ENCODE measurements at places on chromosomes 3 and 15. TPM values are rescaled to one million over a fixed set of nuclear protein-coding genes. Genes with fewer than 3 reads are reported as not detected.

Gene TRPC1
- total RNA-seq, result 3.8 TPM

Gene CCDC39
- total RNA-seq, result not detected

GRCh38 chr3:37237252-37237651 lies 62.9 kb upstream of the LRRFIP2 start:
- H3K27ac ChIP-seq, result no peak overlapping the region
- H3K4me3 ChIP-seq, result no peak overlapping the region
- H3K36me3 ChIP-seq, result no peaks in the 10 kb centered on the region
- no peaks in the 10 kb centered on the region for H3K27me3 ChIP-seq

GRCh38 chr3:117192888-117193287 lies 483.3 kb downstream of the TUSC7 start:
- DNase-seq, result no peak
- no peaks in the 10 kb centered on the region for H3K27me3 ChIP-seq
- H3K4me3 ChIP-seq, result no peak overlapping the region

- peaks cover 2% of the 10 kb centered on the region for H3K4me1 ChIP-seq
- no peaks in the 10 kb centered on the region for H3K27me3 ChIP-seq
- no peak for DNase-seq
- no peaks in the 10 kb centered on the region for H3K36me3 ChIP-seq
These were observed 249.1 kb downstream of the PLCL2 start for GRCh38 chr3:17133632-17134545.

DNA sequence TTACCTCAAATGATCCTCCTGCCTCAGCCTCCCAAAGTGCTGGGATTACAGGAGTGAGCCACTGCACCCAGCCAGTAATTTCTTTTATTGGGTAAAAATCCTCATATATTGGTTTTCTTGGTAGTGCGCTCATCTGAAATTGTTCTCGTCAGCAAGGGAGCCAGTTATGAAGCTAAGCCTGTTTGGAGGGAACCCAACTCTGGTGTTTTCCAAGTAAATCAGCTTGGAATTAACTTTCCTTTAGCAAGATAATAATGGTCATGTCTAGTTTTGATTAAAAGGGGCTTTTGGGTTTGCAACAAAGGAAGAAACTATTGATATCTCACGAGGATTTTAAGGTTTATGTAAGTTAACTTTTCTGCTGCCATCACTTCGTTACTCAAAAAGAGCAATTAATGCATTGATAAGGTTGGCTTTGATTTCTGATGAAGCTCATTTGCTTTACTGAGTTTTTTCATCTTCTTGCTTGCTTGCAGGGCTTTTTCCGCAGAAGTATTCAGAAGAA lies 72.7 kb downstream of the RARB start:
- H3K27me3 ChIP-seq, result no peaks in the 10 kb centered on the region
- no peaks in the 10 kb centered on the region for H3K36me3 ChIP-seq
- no peaks in the 10 kb centered on the region for H3K4me1 ChIP-seq

Gene ETV5
- 0.10 TPM for total RNA-seq

Gene MEX3B
- total RNA-seq, result 0.63 TPM

GRCh38 chr3:136634821-136635220 lies 117.4 kb downstream of the STAG1 start:
- no peak overlapping the region for H3K4me3 ChIP-seq
- no peak for DNase-seq
- no peaks in the 10 kb centered on the region for H3K4me1 ChIP-seq
- H3K27ac ChIP-seq, result no peak overlapping the region

Gene PSTPIP1
- 69.0 TPM for total RNA-seq

GRCh38 chr3:174204765-174205164 lies 654.4 kb upstream of the NAALADL2 start:
- H3K27ac ChIP-seq, result no peak overlapping the region
- H3K4me1 ChIP-seq, result no peaks in the 10 kb centered on the region
- no peaks in the 10 kb centered on the region for H3K27me3 ChIP-seq
- DNase-seq, result no peak

DNA sequence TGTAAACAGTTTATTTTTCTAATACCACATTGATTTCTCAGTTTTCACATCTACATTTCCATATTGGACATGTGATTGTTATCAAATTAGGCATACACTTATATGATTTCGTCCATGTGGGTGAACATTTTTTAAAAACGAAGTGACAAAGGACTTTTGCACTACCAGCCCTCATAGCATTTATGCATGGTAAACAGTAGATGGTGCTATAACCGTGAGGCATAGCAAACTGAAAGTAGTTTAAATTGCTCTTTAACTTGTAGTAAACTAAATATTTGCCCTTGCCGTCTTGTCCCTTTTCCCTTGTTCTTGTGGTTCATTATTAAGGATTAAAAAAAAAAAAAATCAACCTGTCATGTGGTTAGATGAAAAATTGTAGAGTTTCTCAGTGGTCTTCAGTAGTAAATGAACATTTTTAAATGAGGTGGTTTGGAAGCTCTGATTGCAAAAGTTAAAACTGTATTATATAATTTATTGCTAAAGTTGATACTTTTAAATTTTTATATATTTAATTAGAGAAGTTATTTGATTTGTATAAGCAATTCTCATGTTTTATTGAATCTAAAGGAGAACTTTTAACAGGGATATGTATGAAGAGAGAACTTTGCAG lies 24.0 kb downstream of the STX19 start:
- H3K4me3 ChIP-seq, result no peak overlapping the region
- no peak overlapping the region for H3K27ac ChIP-seq
- no peaks in the 10 kb centered on the region for H3K36me3 ChIP-seq
- no peaks in the 10 kb centered on the region for H3K4me1 ChIP-seq

DNA sequence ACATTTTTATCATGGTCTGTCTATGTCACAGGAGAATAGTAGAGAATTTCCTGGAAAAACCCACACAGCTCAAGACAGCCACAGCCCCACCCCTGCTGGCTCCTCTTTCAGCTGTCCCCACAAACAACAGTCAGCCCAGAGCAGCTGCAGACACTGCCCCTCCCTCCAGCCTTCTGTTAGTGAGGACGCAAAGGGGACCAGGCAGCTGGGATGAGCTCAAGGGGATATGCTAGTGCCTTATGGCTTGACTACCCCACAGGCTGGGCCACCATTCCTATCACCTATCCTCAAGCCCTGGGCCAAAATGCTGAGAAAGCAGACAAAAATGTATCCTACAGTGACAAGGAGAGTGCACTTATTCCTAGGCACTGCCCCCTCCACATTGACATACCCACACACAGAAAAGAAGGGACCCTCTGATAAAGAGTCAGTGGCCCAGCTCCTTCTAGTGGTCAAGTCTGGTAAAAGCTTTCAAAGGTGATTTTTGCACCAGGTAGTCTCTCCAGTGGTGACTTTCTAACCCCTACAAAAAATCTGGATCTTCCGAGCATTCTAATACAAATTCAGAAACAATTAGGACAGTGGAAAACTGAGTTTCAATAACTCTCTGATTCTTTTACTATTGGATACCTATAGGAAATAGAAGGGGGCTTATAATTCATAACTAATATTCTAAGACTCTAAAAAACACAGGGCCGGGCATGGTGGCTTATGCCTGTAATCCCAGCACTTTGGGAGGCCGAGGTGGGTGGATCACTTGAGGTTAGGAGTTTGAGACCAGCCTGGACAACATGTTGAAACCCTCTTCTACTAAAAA lies 3.0 kb upstream of the MAP1A start:
- no peak overlapping the region for H3K4me3 ChIP-seq
- peaks cover 37% of the 10 kb centered on the region for H3K4me1 ChIP-seq
- peak; percentile 59 for DNase-seq
- H3K36me3 ChIP-seq, result no peaks in the 10 kb centered on the region
- H3K27ac ChIP-seq, result no peak overlapping the region

- H3K36me3 ChIP-seq, result no peaks in the 10 kb centered on the region
- no peak overlapping the region for H3K4me3 ChIP-seq
- H3K27ac ChIP-seq, result no peak overlapping the region
- H3K4me1 ChIP-seq, result no peaks in the 10 kb centered on the region
- DNase-seq, result no peak
- H3K27me3 ChIP-seq, result no peaks in the 10 kb centered on the region
These were observed 969.0 kb upstream of the ALCAM start for GRCh38 chr3:104397713-104398112.

Gene ARGFX
- not detected for total RNA-seq

Gene IGSF10
- not detected for total RNA-seq

Gene CHRNA5
- 1.2 TPM for total RNA-seq

- peaks cover 12% of the 10 kb centered on the region for H3K4me1 ChIP-seq
- DNase-seq, result no peak
- no peak overlapping the region for H3K27ac ChIP-seq
- no peak overlapping the region for H3K4me3 ChIP-seq
- H3K27me3 ChIP-seq, result peaks cover 22% of the 10 kb centered on the region
These were observed 5.3 kb downstream of the KLF15 start for GRCh38 chr3:126351771-126352475.

GRCh38 chr3:16378920-16379319 lies 113.9 kb downstream of the OXNAD1 start:
- H3K36me3 ChIP-seq, result no peaks in the 10 kb centered on the region
- H3K4me3 ChIP-seq, result no peak overlapping the region
- no peaks in the 10 kb centered on the region for H3K27me3 ChIP-seq

DNA sequence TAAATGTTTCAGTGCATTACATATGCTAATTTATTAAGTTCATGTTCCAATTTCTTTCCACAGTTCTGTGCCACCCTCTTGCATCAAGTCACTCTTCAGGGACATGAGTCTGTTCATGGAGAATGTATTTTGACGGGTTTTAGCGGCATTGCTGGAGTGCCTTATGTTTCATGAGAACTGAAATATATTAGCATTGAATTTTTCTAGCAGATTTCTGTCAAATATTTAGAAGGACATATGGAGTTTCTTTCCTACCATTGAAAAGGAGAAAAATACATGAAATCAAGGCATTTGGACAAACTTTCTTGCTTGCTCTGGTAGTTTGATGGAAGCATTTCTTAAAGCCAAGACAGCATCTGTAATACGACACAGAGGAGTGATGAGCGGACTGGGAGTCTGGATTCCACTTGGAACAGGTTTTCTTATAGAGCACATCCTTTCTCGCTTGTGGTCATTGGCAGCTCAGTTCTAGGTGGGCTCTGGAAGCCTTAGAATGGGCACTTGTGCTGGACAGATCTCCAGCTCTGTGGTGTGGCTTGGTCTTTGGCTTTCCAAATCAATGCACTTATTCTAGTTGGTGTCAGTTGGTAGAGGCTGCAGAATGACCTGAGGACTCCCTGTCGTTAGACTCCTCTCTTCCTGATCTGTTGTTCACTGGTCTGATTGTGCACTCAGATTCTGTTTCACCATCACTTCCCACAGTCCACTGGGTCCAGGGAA lies 84.6 kb upstream of the EIF1B start:
- DNase-seq, result no peak
- H3K4me3 ChIP-seq, result no peak overlapping the region
- no peak overlapping the region for H3K27ac ChIP-seq
- H3K36me3 ChIP-seq, result no peaks in the 10 kb centered on the region
- no peaks in the 10 kb centered on the region for H3K27me3 ChIP-seq

Gene SLC27A2
- total RNA-seq, result 0.49 TPM

Gene GOLGA8N
- 9.6 TPM for total RNA-seq

DNA sequence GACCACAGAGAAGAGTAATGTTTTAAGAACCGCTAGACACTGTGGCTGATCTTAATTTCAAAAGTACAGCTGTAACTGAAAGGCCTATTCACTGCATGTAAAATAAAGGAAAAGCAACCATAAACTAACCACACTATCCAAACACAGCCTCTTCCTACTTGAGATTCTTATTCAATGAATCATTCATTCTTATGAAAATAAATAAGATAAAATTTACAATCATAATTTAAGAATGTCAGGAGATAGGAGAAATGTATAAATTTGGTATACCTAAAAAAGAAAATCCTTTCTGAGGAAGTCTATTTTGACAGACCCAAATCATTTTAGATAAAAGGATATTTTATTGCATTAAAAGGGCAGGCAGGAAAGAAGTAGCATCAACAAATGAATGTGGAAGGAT lies 533.5 kb upstream of the ZNF385D start:
- no peak for DNase-seq
- no peaks in the 10 kb centered on the region for H3K4me1 ChIP-seq
- H3K27ac ChIP-seq, result no peak overlapping the region
- no peaks in the 10 kb centered on the region for H3K36me3 ChIP-seq
- no peaks in the 10 kb centered on the region for H3K27me3 ChIP-seq

DNA sequence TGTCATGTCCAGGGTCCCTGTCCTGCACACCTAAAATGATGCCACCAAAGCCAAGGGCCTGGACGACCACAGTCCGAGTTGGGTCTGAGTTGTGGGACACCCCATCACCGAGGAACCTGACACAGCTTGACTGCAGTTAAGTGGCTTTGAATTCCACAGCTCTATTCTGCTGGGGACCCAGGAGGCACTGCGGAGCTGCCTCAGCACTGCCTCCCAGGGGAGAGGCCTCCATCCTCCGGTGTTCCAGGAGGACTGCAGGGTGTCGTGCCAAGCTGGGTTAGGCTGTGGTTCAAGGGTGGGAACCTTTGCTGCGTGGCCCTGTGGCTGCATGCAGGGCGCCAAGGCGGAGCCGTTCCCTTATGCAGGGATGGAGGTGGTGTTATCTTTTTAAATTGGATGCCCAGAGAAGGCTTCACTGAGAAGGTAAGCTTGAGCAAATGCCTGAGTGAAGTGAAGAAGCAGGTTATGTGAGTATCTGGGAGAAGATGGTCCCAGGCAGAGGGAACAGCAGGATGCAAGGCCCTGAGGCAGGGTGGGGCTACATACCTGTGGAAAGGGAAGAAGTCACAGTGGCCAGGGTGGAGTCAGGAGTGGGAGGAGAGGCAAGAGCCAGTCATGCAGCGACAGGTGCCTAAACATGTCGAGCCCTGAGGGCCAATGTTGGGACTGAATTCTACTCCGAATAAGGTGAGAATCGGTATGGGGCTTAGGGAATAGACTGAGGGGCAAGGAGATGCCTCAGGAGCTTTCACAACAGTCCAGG lies 144.8 kb downstream of the TPRA1 start:
- no peak overlapping the region for H3K4me3 ChIP-seq
- no peaks in the 10 kb centered on the region for H3K36me3 ChIP-seq
- no peak for DNase-seq
- no peaks in the 10 kb centered on the region for H3K4me1 ChIP-seq

- H3K27ac ChIP-seq, result no peak overlapping the region
- no peaks in the 10 kb centered on the region for H3K36me3 ChIP-seq
- H3K4me3 ChIP-seq, result no peak overlapping the region
- no peaks in the 10 kb centered on the region for H3K27me3 ChIP-seq
These were observed 337.5 kb downstream of the MFSD1 start for GRCh38 chr3:159139326-159139725.

DNA sequence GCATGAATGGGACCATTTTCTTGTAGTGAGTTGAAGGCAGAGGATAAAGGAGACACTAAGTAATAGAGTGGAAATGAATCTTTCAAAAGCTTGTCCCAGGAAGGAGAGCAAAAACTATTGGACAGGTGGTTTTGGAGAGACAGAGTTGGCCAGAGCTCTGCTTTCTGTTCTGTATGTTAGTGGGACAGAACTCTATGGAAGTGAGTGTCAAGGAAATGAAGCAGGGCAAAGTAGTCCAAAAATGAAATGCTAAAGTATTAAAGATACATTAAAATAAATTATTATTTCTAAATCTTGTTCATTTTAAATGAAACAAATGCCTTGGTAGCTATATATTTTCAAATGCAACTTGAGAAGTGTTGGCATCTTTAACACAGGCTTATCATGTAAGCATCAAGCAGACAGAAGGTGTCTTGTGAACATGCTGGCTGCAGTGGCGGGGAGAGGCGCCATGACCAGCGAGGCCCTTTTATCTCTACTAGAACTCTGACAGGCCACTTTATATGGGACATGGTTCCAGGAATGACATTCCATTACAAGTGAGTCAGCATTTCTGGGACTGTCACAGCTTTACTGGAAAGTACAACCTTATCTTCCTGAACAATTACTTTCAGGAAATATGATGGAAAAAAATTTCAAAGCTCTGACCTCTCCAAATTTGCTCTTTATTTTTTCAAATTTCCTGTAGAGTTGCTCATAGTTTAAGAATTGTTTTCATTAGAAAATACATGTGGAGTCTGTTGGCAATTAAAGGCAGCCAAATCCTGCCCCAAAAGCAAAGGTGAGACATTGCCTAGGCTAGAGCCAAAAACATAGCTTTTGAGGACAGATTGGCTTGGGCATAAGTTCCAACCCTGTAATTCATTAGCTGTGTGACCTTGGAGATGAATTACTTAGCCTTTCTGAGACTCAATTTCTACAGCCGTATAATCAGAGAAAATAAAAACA lies 106.5 kb downstream of the ECT2 start:
- no peaks in the 10 kb centered on the region for H3K36me3 ChIP-seq
- H3K27ac ChIP-seq, result no peak overlapping the region
